Caco-2 (cell line): ENCODE measurements at places on chromosomes 7 and 10.

DNA sequence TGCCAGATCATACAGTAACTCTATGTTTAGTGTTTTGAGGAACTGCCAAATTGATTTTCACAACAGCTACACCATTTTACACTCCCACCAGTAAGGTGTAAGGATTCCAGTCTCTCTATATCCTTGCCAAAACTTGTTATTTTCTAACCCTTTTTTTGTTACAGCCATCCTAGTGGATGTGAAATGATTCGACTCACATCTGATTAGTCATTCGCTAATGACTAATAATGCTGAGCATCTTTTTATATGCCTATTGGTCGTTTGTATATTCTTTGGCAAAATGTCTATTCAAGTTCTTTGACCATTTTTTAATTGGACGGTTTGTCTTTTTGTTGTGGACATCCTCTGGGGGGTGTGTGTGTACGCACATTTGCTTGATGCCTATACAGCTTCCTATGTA, 142.8 kb downstream of the DGKB start:
- DNase-seq = no peak

DNA sequence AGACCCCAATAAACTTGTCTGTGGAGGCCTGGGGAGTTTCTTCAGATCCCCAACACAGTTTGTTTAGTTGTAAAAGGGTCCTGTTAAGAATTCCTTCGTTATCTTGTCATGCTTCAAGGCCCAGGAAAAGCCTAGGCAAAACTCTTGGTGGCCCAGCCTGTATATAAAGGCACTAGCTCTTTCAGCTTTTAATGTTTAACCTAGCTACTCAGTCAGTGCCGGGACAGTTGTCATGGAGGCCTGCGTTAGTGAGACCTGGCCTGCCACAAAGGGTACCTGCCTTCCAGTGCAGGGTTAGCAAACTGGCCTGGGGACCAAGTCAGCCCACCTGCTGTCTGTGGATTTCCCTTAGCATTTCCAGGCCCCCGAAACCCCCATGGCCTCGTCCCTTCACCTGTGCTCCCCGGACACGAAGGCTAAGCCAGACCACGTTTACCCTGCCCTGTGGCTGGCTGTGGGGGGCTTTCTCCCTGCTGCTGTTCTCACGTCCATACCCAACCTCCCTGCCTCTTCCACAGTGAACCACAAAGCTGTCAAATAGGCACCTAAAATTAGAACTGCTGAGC, 96.9 kb upstream of the PPP2R2D start:
- no peak for DNase-seq

GRCh38 chr7:127119517-127119916, 133.2 kb downstream of the GRM8 start:
- no peak for DNase-seq

DNA sequence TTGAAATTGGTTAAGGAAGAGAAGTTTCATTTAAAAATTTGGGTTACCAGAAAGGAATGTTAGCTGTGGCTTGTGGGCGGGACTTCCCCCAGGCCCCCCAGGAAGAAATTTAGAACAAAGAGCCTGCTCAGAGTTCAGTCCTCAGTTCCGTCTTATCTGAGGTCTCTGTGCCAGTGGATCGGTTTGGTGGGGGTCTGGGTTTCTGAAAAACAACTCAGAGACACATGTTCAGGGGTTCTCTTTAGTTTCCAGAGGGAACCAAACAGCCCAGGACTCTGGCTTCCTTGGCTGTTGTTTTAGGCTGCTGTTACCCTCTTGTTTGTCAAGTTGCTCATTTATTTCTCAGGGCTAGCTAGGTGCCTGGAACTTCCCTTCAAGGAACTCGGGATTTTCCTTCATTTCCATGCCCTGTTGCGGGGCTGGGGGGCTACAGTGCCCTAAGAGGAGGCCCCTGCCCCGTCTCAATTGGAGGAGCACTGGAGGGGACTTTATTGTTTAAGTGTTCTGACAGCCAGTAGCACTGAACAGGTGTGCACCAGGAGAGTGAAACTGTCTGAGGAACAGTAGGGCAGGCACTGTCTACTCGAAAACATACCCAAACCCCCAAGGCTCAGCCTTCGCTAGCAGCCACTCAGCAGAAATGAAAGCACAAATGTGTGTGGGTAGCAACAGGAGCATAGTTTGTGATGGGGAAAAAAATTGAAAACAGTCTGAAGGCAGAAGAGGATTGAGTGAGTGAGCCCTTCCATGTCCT, 59.9 kb downstream of the ALOX5 start:
- no peak for DNase-seq

- DNase-seq = no peak
Measured at GRCh38 chr7:30789334-30789711, 18.1 kb downstream of the MINDY4 start.
